ENCODE measurements at places on chromosomes 1 and 21.

DNA sequence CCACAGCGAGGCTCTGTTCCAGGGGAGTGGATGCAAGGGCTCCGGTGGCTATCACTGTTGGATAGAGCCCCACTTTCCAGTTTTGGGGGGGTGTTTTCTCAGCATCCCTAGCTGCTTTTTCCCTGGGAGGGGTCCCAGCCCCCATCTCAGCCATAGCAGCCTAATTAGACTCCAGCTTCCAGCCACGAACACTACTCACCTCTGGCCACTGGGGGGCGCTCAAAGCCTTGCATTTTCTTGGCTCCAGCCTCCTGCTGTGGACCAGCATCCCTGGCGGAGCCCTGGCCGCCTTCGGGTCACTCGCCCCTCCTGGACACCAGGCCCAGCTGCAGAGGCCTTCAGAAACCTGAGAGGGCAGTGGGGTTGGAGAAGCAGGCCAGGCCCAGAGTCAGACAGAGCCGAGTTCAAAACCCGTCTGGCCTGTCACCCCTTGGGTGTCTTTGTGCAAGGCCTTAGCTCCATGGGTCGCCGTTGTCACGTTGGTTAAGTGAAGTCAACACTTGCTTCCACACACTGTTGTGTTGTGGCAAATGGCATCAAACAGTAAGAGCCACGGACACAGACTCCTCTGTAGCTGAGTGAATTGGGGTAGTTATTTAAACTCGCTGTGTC, 93.5 kb upstream of the ACTL8 start:
- no peak for DNase-seq

- no peak for DNase-seq
Measured at GRCh38 chr21:21675601-21676000, 677.4 kb downstream of the NCAM2 start.

DNA sequence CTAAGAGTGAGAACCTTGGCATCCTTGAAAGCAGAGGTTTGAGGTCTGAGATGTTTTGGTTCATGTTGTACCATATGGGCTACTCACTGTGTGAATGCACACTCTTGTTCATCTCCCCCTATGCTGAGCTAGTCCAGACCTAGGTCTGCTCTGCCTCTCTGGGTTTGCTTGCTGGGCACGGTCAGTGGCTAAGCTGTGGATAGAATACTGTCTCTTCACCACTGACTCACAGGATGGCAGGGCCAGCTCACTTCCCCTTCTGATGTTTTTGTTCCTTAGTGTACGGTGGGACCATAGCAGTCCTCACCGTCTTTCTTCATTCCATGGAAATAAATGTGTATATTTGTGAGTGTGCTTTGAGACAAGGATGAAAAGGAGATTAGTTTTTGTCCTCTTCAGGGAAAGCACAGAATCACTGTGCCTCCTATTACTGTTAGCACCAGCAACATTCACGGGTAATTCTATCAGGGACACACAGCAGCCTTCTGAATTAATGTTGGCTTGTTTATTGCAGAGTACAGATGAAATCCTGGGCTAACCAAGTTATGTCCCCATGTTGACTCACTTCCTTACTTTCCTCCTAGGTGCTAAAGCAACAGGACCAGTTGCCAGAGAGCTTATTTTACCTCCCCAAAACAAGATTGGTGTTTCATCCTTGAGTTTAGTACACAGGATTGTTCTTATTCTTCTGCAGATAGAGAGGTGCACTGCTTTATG, 56.9 kb upstream of the IVNS1ABP start:
- DNase-seq: no peak

- DNase-seq: no peak
Measured at GRCh38 chr1:62989497-62989896, 205.6 kb downstream of the ATG4C start.

DNA sequence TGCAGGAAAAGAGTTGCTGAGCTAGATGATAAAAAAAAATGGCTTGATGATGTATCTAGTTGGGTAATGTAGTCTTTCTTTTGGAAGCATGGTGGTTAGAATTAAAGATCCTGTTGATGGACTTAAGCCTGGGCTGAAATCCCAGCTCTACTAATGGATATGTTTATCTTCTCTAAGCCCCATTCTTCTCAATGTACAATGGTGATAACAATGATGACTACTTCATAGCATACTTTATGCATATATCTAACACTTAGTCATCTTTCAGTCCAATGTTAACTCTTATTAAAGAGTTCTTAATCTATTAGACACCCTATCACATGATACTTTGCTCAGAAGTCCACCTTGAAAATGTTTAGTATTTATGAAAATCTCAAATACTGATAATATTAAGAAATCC, 189.5 kb downstream of the PLA2G4A start:
- DNase-seq: no peak

DNA sequence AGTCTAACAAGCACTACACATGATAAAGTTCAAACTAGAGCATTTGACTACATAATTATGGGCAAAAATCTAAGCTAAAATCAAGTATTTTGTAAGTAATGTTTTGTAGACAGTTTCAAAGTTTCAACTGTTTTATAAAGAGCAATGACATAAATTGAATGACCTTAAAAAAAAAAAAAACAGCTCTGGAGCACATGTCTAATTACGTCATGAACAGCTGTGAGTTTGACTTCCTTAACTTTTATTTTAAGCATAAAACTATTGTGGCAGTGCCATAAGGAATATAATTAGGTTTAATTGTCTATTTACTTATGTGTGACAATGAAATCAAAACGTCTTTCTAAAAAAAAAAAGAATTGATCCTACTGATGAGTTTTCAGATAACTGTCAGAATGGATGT, 272.5 kb upstream of the LRRC7 start:
- no peak for DNase-seq

- DNase-seq: no peak
Measured at GRCh38 chr1:75708910-75709309, 15.6 kb upstream of the ACADM start.

DNA sequence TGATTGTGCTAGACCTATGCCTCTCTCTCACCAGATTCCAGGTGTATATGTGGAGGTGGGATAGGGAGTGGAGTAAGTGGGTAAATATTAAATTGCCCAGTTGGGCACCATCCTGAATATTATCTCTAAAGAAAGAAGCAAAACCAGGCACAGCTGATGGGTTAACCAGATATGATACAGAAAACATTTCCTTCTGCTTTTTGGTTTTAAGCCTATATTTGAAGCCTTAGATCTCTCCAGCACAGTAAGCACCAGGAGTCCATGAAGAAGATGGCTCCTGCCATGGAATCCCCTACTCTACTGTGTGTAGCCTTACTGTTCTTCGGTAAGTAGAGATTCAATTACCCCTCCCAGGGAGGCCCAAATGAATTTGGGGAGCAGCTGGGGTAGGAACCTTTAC, at the start of gene FCER1A:
Gene FCER1A, plus strand, starts transcription at position 242 of the 400 bp plus-strand sequence. Its CDS starts 29 bp downstream, at position 271.
- no peak for DNase-seq

GRCh38 chr1:63124666-63125191, 197.6 kb upstream of the FOXD3 start:
- DNase-seq: no peak

DNA sequence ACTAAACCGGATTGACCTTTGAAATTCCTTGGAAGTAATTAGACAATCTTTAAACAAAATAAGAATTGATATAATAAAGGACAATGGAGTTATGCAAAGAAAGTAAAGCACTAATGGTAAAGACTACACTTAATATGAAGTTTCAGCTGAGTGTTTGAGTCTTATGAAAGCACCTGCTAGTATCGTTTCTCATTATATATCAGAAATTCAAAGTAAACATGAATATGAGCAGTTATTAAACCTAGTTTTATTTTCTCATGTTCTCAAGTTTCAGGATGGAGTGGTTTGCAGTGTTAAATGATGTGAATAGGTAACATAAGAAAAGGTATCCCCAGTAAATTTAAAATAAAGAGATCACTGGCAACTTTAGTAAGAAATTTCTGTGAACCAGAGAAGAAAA, 188.6 kb downstream of the ZP4 start:
- DNase-seq: no peak

GRCh38 chr21:27112186-27112585, 145.3 kb upstream of the ADAMTS5 start:
- no peak for DNase-seq
